ENCODE measurements at places on chromosomes 2 and 18.

- DNase-seq = no peak
Observed at GRCh38 chr2:233974530-233975071, 57.4 kb downstream of the TRPM8 start.

DNA sequence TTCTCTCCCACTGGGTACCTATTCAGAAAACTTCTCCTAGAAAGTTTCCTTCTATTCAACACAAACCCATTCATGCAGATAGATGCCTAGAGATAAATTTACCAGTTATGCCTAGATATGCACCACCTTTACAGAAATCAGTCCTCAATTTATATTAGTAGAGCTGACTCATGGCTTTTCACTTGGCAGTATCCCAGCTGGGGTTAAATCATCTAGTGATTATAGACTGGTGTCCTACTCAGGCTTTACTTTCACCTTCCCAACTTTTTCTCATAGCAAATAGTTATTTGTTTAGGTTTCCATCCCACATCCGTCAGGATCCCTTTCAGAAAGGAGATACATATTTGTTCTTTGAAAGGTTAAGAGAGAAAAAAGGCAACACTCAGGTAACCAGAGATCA, 124.5 kb downstream of the AQP4 start:
- DNase-seq = no peak

GRCh38 chr2:122707224-122707824, 951.9 kb downstream of the TSN start:
- no peak for DNase-seq

DNA sequence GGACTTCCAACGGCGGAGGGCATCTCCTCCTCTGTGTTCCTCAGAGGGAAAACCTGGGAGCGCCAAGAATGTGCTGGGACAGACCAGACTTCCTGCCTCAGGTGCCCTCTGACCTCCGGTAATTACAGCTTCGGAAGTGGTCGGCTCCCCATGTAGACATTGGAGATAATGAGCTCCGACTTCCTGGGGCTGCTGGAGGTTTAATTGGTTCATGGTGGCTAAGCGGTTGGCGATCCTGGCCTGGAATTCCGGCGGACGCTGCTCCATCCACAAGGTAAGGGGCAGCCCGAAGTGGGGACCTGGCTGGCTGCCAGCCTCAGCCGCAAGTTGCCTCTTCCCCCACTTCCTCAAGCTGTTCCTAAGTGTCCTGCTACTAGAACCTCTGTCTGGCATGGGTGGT, 83.2 kb upstream of the EPC2 start:
- no peak for DNase-seq

- DNase-seq = no peak
Observed at GRCh38 chr2:220445429-220446105, 818.1 kb downstream of the SLC4A3 start.

DNA sequence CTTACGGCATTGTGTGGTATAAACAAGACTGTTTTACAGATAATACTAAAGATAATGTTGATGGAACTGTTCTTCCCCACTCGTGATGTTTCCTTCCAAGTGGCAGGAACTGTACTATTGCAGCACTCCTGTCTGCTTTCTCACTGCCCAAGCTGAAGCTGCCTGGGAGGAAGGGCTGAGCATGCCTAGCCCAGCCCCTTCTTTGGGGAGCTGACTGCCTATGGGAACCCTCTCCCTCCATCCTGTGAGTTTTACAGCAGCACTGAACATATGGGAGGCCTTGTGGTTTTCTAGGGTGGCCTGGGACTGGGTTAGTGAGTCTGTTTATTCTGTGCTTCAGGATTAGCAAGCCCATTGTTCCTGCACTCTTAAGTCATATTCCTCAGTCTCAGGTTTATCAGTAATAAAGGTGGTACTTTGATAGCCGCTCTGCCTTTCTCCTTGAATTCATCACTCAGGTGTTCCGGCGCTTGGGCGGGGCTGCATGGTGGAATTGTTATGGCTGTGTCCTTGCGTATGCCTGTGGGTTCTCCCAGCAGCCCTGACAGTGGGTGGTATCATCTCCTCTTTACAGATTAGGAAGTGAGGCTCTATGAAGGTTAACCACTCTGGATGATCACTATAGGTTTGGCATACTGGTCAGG, 379.7 kb downstream of the PTPRM start:
- DNase-seq = no peak

- DNase-seq = no peak
Observed at GRCh38 chr2:28129955-28130695, 239.6 kb downstream of the BABAM2 start.

DNA sequence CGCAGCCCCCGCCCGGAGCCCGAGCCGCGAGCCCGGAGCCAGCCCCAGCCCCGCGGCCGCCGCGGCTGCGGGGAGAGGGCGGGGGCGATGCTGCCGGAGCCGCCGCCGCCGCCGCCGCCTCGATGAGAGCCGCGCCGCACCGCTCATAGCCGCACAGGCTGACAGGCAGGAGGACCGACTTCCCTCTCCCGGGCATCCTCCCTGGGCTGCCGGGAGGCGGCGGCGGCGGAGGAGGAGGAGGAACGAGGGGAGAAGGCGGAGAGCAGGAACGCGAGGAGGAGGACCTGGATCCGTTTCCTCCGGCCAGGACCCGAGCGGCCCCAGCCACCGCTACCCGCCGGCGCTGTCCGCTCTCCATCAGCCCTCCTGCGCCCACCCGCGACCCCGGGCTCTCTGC, 370 bp downstream of the KLHL29 start:
- DNase-seq = no peak

- no peak for DNase-seq
Observed at GRCh38 chr18:23528580-23529472, 25.5 kb downstream of the RMC1 start.

DNA sequence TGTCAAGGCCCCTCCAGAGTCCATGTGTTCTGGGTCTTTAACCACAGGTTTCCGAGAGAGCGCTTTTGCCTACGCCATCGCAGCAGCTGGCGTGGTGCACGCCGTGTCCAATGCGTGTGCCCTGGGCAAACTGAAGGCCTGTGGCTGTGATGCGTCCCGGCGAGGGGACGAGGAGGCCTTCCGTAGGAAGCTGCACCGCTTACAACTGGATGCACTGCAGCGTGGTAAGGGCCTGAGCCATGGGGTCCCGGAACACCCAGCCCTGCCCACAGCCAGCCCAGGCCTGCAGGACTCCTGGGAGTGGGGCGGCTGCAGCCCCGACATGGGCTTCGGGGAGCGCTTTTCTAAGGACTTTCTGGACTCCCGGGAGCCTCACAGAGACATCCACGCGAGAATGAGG, 9.3 kb downstream of the WNT10A start:
- DNase-seq = no peak

Data from naive B cell (primary cell).